ENCODE measurements at places on chromosomes 12 and 14. TPM values are rescaled to one million over a fixed set of nuclear protein-coding genes. Genes with fewer than 3 reads are reported as not detected.

Gene DBX2
- total RNA-seq, result not detected

Gene PTPRQ
- 0.06 TPM for total RNA-seq

Gene MEG3
- 49.4 TPM for total RNA-seq

Gene KCNH3
- total RNA-seq, result 2.2 TPM

Gene GLI1
- 4.5 TPM for total RNA-seq

Gene HOXC4
- 2.4 TPM for total RNA-seq

Gene ASCL1
- not detected for total RNA-seq

Gene PIWIL1
- total RNA-seq, result not detected

Gene SAMD4A
- 16.3 TPM for total RNA-seq

Gene C12orf54
- not detected for total RNA-seq

Gene PKP2
- total RNA-seq, result 9.3 TPM

Gene RNASE1
- 0.45 TPM for total RNA-seq

Gene SLC25A29
- total RNA-seq, result 8.0 TPM

Gene TSPAN8
- total RNA-seq, result 0.11 TPM

Gene SLCO1B1
- 0.38 TPM for total RNA-seq

Gene TM9SF1
- 59.5 TPM for total RNA-seq

Gene TGM1
- 0.98 TPM for total RNA-seq

Gene BCL11B
- total RNA-seq, result 0.44 TPM

Gene IL22
- total RNA-seq, result not detected

Gene VDR
- total RNA-seq, result 3.5 TPM

Gene PARP11
- 2.1 TPM for total RNA-seq

Gene FGF23
- not detected for total RNA-seq

Gene CD163L1
- total RNA-seq, result 0.23 TPM

Gene KCNJ8
- total RNA-seq, result 0.27 TPM

Gene MORN3
- total RNA-seq, result 0.65 TPM

Gene GCN1
- 61.2 TPM for total RNA-seq

Gene CHGA
- 3.0 TPM for total RNA-seq

Gene GYS2
- total RNA-seq, result 0.23 TPM

Gene ARHGAP9
- total RNA-seq, result 0.69 TPM

Gene MYH6
- total RNA-seq, result 0.11 TPM

Gene EGLN3
- total RNA-seq, result 5.3 TPM

Gene RTL1
- 0.27 TPM for total RNA-seq

Gene NFKBIA
- total RNA-seq, result 247 TPM

Gene BDKRB2
- 1.1 TPM for total RNA-seq

Gene RAPGEF3
- total RNA-seq, result 0.72 TPM

Gene CYP46A1
- 0.11 TPM for total RNA-seq

Gene VASH1
- total RNA-seq, result 4.3 TPM

Gene LHX5
- 0.06 TPM for total RNA-seq

Gene KRT2
- total RNA-seq, result not detected

Gene AKAP5
- 0.41 TPM for total RNA-seq

Gene TAS2R8
- not detected for total RNA-seq

Gene PRPH
- total RNA-seq, result 2.2 TPM

Gene BHLHE41
- 0.46 TPM for total RNA-seq

Gene PACS2
- 17.9 TPM for total RNA-seq

Gene SLC25A47
- total RNA-seq, result not detected

Gene BTBD7
- total RNA-seq, result 16.2 TPM

Gene TMEM132D
- total RNA-seq, result not detected

Gene GALNT9
- 4.0 TPM for total RNA-seq

Gene SLC25A21
- total RNA-seq, result 0.53 TPM

Gene DLK1
- 0.32 TPM for total RNA-seq

Gene SMCO2
- 0.11 TPM for total RNA-seq

Gene TEAD4
- 40.2 TPM for total RNA-seq

Gene HSP90AA1
- total RNA-seq, result 819 TPM

Gene NOPCHAP1
- 34.9 TPM for total RNA-seq

Gene GLIPR1L2
- 0.25 TPM for total RNA-seq

Measured in A549 treated with dexamethasone at 1 μM for 4 hours (cell line).